ENCODE measurements at places on chromosomes 2 and 18.

- DNase-seq = no peak
Observed at GRCh38 chr2:208306291-208306690, 40.2 kb downstream of the PIKFYVE start.

DNA sequence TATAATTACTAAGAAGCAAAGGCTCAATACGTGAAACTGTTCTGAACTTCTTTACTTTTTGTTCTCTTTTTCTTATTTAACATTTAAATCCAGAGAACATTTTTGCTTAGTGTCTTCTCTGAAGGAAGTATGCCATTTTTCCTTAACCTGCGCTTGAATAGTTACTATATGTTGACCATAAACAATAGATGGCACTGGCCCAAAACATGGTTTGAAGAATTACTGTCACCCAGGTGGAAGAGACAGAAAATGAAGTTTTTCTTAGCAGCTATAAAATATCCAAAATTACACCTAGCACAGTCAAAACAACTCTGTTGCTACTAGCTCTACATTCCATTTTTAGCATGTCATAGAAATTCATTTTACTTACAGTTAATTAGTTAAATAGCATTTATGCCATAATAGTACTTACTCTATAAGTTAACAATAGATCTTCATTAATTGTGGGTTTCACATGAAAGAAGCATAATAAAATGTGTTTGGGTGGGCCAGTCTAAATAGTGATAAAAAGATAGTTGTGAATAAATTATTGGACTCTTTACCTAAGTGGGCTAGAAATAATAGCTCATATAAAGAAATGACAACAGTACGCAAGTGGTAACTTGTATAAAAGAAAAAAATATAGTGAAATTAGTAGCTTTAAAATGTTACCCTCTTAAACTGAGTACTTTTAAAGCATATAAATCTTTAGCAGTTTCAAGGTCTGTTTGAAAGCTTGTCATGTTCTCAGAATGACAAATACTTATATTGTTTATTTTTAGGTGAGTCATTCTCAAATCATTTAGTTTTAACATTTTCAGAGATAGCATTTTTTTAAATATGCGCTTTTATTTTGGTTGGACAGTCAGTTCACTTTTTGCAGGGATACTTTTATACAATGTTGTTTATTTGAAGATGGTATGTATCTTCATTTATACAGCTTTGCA is 3.7 kb downstream of the ETAA1 start:
- no peak for DNase-seq

DNA sequence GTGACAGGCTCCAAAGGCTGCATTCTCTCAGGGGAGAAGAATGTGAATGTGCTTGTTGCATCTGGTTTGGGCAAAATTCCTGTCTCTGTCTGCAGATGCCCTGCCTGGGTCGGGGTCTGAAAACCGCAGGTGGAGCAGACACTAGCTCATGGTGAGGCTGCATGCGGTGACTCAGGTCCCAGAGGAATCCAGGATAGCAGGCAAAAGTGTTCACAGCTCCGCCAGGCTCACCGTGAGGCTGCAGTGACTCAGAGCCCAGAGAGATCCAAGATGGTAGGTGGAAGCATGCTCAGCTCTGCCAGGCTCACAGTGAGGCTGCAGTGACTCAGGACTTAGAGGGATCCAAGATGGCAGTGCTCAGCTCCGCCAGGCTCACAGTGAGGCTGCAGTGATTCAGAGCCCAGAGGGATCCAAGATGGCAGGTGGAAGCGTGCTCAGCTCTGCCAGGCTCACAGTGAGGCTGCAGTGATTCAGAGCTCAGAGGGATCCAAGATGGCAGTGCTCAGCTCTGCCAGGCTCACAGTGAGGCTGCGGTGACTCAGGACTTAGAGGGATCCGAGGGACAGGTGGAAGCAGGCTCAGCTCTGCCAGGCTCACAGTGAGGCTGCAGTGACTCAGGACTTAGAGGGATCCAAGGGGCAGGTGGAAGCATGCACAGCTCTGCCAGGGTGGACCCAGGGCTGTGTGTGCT is 200.5 kb downstream of the ACKR3 start:
- DNase-seq = no peak

DNA sequence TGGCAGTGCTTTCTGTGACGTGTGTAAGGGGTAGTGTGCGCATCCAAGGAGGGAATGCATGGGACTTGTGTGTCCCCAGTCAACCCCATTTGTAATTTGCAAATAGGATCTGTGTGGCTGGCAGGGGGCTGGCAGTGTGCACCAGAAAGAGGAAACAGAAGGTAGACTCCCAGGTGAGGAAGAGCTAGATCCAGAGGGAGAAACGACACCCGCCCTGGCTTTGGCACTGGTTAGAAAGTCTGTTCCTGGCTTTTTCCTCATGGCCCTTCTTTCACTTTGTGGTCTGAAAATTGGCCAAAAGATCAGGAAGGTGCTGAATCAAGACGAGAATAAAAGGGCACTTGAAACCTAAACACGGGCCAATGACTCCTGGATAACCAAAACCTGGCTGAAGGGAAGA is 33.3 kb downstream of the PRKCE start:
- no peak for DNase-seq

DNA sequence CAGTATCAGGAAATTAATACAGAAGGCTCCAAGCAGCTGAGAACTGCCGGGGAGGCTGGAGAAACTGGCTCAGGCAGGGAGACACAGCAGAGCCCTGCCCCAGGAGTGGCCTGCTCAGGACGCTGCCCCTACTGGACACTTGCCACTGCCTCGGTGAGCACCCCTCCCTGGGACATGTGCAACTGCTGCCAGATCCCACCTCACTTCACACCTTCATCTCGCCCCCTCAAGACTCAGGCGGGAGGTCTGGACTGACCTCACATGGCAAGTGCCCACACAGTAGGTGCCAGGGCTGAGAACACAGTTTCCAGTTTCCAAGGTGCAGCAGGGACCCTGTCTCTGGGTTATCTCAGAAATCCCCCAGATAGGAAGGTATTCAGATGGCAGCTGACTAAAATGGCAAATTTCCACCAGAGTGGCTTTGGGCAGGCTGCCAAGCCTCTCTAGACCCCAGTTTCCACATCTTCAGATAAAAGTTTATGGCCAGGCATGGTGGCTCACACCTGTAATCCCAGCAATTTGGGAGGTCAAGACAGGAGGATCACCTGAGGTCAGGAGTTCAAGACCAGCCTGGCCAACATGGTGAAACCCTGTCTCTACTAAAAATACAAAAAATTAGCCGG is 33.7 kb upstream of the LBH start:
- DNase-seq = no peak

DNA sequence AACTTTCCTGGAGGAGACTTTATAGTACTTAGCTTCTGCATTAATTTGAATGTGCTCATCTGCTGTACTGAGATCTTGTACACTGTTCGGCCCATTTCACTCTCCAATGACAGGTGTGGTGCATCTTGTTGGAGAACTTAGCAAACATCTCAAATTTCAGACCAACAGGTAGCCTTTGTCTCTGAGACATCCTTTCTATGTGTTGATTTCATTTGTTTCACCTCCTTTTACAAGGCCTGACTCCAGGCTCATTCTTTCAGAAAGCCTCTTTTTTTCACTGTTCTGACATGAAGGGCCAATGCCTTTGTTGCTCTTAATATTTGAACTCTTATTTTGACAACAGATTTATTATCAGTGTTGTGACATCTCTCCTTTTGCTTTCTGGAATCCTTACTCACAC is 271.8 kb upstream of the FANCL start:
- no peak for DNase-seq

DNA sequence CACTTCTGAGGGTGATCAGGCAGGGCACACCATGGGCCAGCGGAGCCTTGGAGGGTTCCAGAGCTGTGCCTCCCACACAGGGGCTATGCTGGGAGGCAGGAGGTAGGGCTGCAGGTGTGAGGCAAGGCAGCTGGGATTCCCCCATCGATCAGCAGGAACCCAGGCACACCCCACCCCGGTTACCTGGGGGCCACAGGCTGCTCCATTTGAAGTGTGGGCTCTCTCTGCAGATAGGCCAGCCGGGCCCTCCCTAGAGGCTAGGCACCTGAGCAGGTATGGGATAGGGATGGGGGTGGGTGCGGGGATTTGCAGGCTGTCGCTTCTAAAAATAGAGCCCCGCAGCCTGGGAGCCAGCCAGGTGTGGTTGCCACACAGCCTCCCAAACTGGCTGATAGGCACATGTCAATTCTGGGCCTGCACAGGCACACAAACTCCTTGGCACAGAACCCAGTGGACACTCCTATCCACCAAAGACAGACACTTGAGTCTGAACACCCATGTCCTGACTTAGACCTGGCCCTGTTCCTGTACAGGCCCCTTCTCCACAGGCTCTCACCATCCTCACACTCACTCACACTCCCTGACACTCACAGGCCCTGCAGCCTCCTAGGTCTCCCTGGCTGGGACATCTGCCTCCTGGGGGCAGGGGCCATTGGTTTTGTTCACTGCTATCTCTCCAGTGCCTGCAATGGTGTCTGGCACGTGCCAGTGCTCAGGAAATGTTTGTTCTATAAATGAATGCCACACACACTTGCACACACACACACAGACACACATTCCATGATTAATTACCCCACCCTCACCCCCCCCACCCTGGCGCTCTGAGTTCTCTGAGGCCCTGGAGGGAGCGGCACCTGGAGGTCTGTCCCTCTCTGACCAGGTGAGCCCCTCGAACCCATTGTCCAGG is 73.4 kb downstream of the ZFP36L2 start:
- no peak for DNase-seq

DNA sequence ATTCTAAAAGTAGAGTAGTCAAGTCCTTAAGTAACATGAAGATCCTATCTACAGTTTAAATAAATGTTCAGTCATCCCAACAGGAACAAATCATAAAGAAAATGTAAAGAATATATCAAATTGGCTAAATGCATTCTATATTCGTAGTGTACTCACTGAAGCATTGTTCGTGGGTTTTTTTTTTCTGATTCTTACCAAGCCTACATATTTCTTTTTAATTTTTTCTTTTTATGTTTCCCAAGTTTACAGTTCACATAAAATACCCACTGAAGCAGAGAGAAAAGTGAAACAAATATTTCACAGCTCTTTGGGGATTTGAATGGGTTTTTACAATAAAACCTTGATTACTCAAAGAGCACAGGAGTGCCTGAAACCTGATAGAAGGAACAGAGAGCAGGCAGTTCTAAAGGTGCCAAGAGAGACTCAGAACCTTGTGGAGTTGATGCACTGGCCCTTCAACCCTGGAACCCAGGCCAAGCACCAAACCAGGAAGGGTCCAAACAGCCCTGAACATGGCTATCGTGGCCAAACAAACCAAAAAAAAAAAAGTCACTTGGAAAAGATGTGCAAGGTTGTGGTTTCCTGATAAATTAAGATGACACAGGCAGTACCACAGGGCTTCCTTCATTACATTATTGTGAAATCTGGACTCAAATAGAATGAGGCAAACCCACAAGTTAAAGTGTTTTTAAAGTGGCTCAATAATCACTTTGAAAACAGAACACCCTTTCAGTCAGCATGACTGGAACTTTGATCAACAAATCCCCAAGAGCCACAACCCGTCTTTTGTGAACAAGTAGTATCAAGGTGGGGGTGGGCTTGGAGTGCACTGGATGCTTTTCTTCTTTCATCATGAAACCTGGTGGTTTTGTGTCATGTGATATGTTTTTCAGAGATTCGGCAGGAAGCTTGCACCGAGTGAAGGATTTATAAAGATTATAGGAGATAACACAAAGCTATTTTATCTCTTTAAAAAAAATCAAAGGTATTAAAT is 245.0 kb upstream of the FN1 start:
- DNase-seq = no peak

- no peak for DNase-seq
Observed at GRCh38 chr2:220510668-220511067, 883.2 kb downstream of the SLC4A3 start.

GRCh38 chr2:208311954-208312353 is 45.9 kb downstream of the PIKFYVE start:
- DNase-seq = no peak

DNA sequence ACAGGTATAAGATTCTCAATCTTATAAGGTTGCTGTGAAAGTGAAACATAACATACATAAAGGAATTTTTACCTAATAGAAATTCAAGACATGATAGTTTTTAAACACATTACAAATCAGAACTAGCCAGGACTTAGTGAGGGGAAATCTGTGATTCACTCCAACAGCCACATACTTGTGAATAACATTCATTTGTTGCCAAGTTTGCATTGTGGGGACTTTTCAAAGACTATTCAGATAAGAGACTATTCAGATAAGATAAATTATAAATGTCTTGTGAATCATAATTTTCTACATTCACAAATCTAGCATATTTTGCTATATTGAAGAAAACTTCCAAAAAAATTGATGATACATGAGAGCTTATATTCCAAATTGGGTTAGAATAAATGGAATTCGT is 345.3 kb upstream of the CDH20 start:
- no peak for DNase-seq

- DNase-seq = no peak
Observed at GRCh38 chr2:29786361-29786760, 135.0 kb downstream of the ALK start.

DNA sequence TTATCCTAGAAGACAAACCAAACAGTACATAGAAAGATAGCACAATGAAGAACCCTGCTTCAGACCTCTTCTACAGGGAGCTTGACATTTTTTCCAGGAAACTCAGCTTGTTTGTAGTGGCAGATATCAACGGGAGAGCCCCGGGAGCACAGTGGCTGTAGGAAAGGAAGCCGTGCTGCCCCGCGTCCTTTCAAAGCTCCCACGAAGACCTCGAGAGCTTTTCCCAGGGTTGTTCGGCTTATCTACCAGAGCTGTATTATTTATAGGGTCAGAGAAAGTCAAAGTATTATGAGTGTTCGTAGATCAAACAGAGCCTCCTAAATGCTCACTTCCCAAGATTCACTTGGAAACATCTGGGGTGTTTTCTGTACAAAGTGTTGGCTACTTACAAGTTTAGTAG is 167.1 kb upstream of the COPS8 start:
- DNase-seq = no peak

GRCh38 chr2:230156782-230157699 is 62.7 kb downstream of the SP110 start:
- no peak for DNase-seq

DNA sequence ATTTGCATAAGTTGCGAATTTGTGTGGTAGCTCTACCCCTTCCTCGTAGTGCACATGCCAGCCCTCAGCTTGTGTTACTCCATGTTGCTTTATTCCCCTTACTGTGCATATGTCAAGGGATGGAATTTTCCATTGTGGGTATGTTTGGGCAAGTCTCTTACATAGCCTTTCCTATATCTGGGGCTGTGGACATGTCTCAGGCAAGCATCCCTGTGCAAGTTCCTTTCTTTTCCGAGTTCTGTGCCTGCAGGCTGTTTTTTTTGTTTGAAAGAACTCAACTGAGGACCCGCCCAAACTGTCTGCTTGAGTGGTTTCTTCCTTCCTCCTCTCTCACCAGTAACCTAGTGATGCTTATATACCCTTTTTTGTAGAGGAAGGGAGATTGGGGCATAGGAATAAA is 1739.1 kb upstream of the PIK3C3 start:
- DNase-seq = no peak

GRCh38 chr2:105800953-105801635 is 56.4 kb downstream of the NCK2 start:
- DNase-seq = no peak

GRCh38 chr2:190940454-190940853 is 59.8 kb downstream of the GLS start:
- DNase-seq = no peak

DNA sequence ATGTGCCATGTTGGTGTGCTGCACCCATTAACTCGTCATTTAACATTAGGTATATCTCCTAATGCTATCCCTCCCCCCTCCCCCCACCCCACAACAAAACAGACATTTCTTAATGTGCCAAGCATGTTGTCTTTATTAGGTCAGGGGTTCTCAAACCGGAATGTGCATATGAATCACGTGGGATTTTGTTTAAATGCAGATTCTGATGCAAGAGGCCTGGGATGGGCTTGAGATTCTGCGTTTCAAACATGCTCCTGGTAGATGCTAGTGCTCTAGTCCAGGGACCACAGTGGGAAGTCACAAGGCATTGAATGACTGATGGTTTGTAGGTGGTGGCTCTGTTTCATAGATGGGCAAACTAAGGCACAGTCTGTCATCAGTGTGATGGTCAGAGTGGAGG is 184.7 kb downstream of the SMAD7 start:
- no peak for DNase-seq

Measured in NCI-H1092 (cell line).